ENCODE measurements at places on chromosomes 5 and 9. TPM values are rescaled to one million over a fixed set of nuclear protein-coding genes. Genes with fewer than 3 reads are reported as not detected.
A peak's percentile ranks its signal among the peaks of the same experiment; 100 is the strongest.

The SPEF2 gene
- 1.6 TPM for total RNA-seq

The ARPC5L gene
- total RNA-seq, result 39.0 TPM

The BTNL8 gene
- total RNA-seq, result not detected

The OR1Q1 gene
- total RNA-seq, result not detected

The ROR2 gene
- not detected for total RNA-seq

The DBN1 gene
- total RNA-seq, result 233 TPM

The TAF1L gene
- not detected for total RNA-seq

The FIBCD1 gene
- 0.51 TPM for total RNA-seq

- peak; percentile 23 for DNase-seq
Measured at GRCh38 chr5:100889165-100889743, 13.8 kb downstream of the ST8SIA4 start.

- DNase-seq, result no peak
Measured at GRCh38 chr5:131367219-131367860, 103.5 kb downstream of the CDC42SE2 start.

GRCh38 chr9:3509926-3510325 lies 15.9 kb downstream of the RFX3 start:
- no peak for DNase-seq

DNA sequence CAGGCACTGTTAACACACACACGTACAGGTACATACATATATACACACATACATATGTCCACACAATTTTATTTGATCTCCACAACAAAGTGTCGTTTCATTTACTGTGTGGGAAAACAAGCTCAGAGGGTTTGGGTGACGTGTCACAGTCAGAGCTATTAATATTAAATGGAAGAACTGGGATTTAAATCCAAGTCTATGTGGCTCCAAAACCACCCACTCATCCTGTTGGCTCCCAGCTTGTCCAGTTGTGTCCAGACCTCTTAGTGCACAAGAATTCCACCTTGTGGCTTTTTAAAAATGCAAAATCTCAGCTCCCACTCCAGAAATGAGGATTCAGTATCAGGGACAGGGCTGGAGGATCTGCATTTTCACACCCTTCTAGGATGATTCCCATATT lies 52.3 kb upstream of the PTPDC1 start:
- DNase-seq, result peak; percentile 38

GRCh38 chr5:112159435-112159834 lies 259.6 kb downstream of the EPB41L4A start:
- no peak for DNase-seq

DNA sequence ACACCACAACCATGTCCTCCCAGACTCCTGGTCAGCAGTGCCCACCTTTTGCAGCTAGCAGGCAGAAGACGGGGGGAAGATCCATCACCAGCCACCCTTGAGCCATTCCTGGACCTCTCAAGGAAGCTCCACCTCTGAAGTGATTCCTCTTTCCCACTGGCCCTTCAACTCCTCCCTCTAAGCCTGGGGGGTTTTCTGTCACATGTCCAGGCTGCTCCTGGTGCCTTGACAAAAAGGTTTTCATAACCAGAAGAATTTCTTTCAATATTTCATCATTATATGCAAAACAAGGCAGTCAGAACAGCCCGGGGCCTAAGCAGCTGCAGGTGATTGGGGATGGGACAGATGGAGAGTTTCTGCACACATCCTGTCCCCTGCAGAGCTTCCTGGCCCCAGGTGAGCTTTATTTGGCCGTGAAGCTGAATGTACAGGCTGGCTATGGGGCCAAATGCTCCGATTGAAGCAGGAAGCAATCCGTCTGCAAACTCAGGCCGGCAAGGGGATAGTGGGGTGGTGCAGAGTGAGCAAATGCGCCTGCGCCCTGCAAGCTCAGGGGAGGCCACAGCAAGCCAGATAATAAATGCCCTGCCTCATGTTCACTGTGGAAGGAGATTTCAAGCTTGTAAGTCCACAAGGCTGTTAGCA lies 173.5 kb downstream of the C5orf15 start:
- no peak for DNase-seq

- no peak for DNase-seq
Measured at GRCh38 chr5:7391215-7391614, 4.7 kb upstream of the ADCY2 start.

- no peak for DNase-seq
Measured at GRCh38 chr9:75644649-75645048, 245.8 kb upstream of the PCSK5 start.

DNA sequence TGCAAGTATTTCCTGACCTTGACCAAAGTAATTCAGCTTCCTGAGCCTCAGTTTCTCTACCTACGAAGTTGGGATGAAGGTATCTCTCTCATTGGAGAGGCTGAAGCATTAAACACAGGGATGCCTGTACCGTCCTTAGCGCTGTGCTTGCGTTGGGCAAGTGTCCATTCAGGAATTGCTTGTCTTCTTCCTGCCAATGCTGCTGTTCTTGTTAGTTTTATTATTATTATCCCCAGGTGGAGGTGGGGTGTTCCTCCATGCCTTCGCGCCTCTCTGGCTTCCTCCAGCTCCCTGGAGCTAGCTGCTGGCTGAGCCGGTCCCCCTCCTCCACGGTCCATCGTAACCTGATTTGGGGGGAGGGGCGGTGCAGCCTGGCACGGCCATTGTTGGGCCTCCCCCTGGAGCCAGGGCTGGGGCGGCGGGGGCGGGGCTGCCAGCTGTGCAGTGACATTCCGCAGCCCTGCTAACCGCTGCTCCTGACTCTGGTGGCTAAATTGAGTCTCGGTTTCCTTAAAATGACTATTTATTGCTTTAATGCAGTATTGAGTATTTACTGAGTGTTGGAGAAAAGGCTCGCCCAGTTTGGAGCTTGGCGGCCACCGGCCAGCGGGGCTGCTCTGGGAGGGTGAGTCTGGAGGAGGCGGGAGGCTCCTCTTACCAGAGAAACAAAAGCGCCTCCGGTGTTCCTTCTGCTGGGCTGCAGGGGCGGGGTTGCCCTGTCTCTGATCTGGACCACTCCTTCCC lies 51.3 kb downstream of the LMX1B start:
- DNase-seq, result no peak

DNA sequence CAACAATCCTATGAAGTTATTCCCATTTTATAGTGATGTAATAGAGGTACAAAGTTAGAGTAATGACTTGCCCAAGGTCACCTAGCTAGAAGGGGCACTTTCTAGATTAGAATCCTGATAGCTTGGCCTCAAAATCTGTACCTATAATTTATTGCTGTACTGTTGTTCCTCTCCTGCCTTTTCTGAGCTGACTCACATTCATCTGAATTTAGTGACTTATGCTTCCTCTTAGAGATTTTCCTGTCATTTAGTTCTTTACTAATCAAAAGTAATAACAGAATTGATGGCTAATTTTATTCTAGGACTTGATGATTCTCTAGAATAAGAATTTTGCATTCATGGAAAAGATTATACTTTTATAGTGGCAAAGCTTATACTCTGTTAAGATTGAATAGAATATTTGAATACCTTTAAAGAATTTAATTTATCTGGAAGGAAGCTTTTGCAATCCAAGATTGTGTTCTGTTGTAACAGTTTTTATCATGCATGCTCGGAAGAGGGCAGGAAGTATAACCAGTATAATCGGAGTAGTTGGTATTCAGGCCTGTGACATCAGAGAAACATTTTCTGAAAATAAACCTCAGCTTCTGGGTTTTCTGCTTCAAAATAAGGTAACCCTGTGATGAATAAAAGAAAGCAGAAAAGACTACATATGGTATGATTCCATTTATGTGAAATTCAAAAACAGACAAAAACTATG lies 21.3 kb downstream of the CYSTM1 start:
- no peak for DNase-seq

GRCh38 chr9:136036050-136036449 lies 59.0 kb downstream of the NACC2 start:
- DNase-seq, result peak; percentile 52

- DNase-seq, result no peak
Measured at GRCh38 chr5:9833871-9834270, 203.7 kb upstream of the TAS2R1 start.

DNA sequence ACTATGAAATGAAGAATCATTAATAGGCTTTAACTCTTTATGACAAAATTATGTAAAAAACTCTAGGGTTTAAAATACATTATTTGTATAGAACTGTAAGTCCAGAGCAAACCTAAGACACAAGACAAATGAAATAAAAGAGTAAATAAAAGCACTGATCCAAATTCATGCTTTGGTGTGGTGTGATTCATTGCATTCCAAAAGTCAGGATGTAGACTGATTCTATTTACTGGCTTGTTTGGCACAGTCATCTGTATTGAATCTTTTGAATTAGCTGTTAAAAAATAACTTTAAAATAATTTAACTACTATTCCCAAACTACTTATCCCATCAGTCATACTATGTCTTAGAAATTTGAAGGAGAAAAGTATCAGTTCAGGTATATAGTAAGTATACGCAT lies 31.1 kb downstream of the IL4 start:
- peak; percentile 35 for DNase-seq

DNA sequence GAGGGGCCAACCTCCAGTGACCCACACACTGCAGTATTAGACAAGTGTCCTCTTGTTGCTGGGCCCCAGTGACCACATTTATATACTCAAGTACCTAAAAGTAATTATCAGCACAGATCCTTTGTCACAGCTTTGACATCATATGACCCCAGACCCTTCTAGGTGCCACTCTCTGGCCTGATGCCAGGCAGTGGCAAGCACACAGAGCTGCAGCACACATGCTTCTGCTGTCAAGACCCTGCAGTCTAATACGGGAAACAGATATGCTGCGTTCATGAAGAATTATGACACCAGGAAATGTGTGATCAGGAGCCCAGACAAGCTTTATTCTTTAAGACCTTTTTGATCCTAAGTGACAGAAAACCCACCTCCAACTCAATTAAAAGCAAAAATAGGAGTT lies 63.8 kb upstream of the AFAP1L1 start:
- no peak for DNase-seq

- no peak for DNase-seq
Measured at GRCh38 chr5:120014535-120014934, 385.2 kb downstream of the FAM170A start.

- peak; percentile 83 for DNase-seq
Measured at GRCh38 chr5:180786531-180787398, 15.8 kb downstream of the MGAT1 start.

GRCh38 chr5:9197881-9198260 lies 348.0 kb downstream of the SEMA5A start:
- DNase-seq, result peak; percentile 41

- DNase-seq, result no peak
Measured at GRCh38 chr5:169027501-169028061, 273.4 kb downstream of the SLIT3 start.

- DNase-seq, result no peak
Measured at GRCh38 chr5:180623411-180623834, 26.0 kb downstream of the FLT4 start.

DNA sequence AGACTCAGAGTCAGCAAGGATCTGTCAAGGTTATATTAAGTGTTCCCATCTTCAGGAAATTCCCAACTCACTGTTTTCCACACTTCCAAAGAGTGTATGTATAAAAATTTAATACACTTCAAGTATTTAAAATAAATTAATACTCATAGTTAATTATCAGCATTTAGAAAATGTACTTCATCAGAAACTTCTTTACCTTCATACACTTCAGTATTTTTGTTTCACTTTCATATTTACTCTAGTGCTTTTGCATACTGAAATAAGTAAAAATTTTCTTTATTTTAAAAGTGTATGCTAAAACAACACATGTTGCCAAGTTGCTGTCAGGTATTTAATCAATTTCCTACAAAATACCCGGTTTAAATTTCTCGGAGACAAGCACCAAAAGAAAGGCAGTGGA lies 16.5 kb downstream of the RICTOR start:
- no peak for DNase-seq

DNA sequence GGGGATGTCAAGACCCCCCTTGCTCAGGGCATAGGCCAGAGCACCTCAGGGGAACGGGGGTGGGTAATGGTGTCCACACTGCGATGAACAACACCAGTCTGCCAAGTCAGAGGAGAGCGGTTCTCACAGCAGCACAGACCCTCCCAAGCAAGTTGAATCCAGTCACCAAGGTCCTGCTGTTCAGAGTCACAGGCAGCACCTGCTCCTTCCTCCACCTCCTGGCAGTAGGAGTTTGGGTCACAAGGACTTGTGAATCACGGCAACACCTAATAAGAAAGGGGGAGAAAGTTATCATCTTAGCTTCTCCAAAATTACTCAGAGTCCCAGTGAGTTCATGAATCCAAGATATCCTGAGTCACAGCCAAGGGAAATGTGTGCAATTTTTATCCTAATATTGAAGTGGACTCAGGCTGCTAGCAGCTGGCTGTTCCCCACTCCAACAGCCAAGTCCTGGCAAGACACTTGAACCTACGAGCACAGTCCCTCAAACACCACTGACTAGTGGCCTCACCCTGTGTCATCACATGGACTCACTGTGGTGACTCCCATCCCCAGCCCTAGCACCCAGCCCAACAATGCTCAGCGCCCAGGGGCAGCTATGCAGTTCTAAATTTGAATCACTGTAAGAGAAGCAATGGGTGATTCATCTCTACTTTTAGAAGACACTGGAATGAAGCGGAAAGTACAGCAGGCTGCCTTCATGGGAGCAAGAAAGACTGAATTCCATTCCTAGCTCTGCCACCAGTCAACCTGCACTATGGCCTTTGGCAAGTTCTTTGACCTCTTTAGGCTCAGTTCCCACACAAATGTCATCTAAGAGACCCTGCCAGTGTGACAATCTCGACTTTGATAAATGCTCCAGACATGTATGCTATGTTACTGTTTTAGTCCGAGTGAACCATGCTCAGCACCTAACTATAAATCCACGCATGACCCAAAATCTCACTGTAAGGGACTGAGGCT lies 113.7 kb downstream of the KLHL3 start:
- DNase-seq, result peak; percentile 72

- DNase-seq, result peak; percentile 24
Measured at GRCh38 chr5:175214152-175214551, 229.8 kb downstream of the DRD1 start.

DNA sequence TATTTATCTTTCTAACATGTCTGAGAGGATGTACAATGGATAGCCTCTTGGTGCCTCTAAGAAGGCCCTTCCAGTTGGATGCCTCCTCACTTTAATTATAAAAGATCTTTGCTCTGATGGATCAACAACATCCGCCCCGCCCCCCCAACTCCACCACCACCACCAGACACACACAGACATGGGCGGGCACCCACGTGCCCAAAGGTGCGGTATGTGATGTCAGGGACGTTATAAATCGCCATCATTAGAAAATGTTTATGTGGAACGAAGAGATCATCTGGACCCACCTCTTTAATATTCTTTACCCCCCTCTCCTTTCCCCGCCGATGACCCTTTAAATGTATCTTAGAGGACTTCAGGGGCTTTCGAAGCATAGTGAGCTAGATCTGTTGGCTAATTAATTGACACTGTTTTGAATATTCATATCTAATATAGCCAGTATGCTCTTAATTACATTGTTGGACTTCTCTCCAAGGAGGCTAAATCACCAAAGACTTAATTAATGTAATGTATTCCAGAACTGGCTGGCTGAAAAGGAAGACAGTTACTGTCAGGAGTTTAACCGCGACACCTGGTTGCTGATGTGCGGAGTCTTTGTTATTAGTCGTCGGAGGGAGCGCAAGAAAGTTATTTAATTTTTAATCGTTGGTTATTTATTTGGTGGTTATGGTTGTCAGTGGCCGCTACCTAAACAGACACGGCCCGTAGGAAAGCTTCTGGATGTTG lies 6.1 kb upstream of the FOXB2 start:
- DNase-seq, result no peak

Data from LHCN-M2 (cell line).